ENCODE measurements at places on chromosomes 6 and 20.
A peak's percentile ranks its signal among the peaks of the same experiment; 100 is the strongest.

- H3K4me3 ChIP-seq = no peak overlapping the region
- peaks cover 13% of the 10 kb centered on the region for H3K4me1 ChIP-seq
- no peak overlapping the region for H3K27ac ChIP-seq
- H3K36me3 ChIP-seq = no peaks in the 10 kb centered on the region
- no peaks in the 10 kb centered on the region for H3K27me3 ChIP-seq
Observed at GRCh38 chr20:43821795-43822194, 92.9 kb upstream of the TOX2 start.

- H3K4me1 ChIP-seq = no peaks in the 10 kb centered on the region
- no peak for ATAC-seq
- peaks cover 14% of the 10 kb centered on the region for H3K36me3 ChIP-seq
- peaks cover 9% of the 10 kb centered on the region for H3K27me3 ChIP-seq
- no peak overlapping the region for H3K4me3 ChIP-seq
Observed at GRCh38 chr20:13822459-13822858, 37.6 kb downstream of the NDUFAF5 start.

- no peak overlapping the region for H3K4me3 ChIP-seq
- no peak for ATAC-seq
- peak overlapping the region; percentile 48 for H3K27ac ChIP-seq
- H3K27me3 ChIP-seq = no peaks in the 10 kb centered on the region
- H3K4me1 ChIP-seq = peaks cover 64% of the 10 kb centered on the region
Observed at GRCh38 chr6:109471105-109471810, 11.8 kb downstream of the ZBTB24 start.

- H3K4me3 ChIP-seq = peak overlapping the region; percentile 55
- H3K4me1 ChIP-seq = peaks cover 9% of the 10 kb centered on the region
- peak; percentile 84 for ATAC-seq
- peaks cover 18% of the 10 kb centered on the region for H3K27me3 ChIP-seq
- peak overlapping the region; percentile 60 for H3K27ac ChIP-seq
Observed at GRCh38 chr6:11785774-11786579, 7.4 kb upstream of the ADTRP start.

DNA sequence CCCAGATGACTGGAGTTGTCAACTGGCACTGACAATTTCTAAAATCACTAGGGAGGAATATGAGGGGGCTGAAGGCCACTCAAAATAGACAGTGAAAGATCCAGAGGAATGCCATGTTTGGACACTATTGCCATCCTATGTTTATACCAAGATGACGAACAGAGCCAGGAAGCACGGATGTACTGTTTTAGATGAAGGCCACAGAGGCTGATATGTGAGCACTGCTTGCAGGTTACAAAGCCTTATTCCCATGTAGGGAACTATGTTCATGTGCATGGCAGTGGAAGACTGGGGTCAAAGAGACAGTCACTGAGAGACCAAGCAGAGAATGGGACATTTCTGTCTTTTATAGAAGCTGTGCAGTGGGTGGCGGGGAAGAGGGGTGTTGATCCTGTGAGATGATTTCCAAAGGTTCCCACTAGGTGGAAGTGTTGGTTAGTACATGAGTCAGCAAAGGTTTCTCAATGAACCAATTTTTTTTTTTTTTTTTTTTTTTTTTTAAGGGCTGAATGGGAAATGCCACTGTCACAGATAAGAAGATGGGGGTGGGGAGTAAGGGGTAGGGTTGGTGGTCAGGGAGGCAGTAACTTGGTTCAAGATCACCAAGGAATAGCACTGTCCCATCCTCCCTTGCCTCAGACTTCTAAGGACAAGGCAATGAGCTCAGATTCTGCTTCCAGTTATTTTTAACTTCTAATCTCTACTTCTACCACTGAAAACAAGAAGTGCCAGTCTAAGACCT, 46.7 kb upstream of the MOCS1 start:
- H3K27ac ChIP-seq = no peak overlapping the region
- no peak overlapping the region for H3K4me3 ChIP-seq

GRCh38 chr6:54191461-54191860, 80.2 kb downstream of the MLIP start:
- no peak overlapping the region for H3K27ac ChIP-seq
- ATAC-seq = no peak
- no peaks in the 10 kb centered on the region for H3K36me3 ChIP-seq

DNA sequence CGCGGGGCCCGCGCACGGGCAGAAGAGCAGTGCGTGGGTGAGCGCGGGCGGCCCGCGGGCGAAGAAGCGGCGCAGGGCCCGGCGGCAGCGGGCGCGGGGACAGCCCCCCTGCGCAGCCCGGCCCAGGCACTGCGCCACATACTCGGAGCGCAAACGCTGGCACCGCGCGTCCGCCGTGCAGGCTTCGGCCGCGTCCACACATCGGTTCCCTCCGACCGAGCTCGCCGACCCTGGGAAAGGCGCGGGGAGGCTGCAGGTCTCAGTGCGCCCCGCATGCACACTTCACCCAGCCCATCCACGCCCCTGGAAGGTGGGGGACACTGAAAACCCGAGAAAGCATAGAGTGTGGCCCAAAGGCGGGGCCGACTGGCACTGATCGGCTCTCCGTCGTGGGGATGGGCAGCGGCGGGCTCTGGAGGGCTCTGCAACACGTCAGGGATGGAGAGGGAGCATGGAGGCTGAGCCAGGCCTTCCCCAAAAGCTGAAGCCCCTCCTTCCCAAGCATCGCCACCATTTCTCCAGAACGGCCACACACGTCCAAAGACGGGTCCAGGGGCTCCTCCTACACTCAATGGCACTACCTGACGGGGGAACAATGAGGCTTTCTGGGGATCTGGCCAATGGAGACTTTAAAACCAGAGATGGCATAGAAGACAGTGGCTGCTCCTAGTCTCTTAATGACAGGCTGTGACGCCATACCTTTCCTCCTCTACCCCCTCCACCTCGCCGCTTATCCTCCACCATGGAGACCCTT, 2.0 kb downstream of the GFRA4 start:
- no peaks in the 10 kb centered on the region for H3K36me3 ChIP-seq
- peaks cover 29% of the 10 kb centered on the region for H3K4me1 ChIP-seq
- H3K27me3 ChIP-seq = peaks cover 35% of the 10 kb centered on the region

DNA sequence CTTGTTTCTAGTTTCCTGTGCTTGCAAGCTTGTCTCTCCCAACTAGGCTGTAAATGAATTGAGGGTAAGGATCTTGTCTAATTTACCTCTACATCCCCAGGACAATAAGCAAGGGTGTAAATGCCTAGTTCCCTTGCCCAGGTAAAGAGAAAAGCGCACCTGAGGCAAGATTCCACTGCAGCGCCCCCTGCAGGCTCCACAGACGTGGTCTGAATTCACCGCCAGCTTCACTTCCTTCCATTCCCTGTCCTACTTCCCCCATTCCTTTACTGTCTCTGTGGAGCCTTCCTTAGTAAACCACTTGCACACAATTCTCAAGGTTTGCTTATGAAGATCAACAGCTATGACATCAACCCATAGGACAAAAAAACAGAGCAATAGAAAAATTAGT, 42.3 kb downstream of the ANKEF1 start:
- no peaks in the 10 kb centered on the region for H3K36me3 ChIP-seq
- peaks cover 33% of the 10 kb centered on the region for H3K27me3 ChIP-seq
- peaks cover 12% of the 10 kb centered on the region for H3K4me1 ChIP-seq
- no peak overlapping the region for H3K4me3 ChIP-seq

- H3K4me1 ChIP-seq = peaks cover 38% of the 10 kb centered on the region
- H3K27me3 ChIP-seq = no peaks in the 10 kb centered on the region
- no peak overlapping the region for H3K4me3 ChIP-seq
- no peak overlapping the region for H3K27ac ChIP-seq
- H3K36me3 ChIP-seq = peaks cover 21% of the 10 kb centered on the region
Observed at GRCh38 chr6:142835787-142836535, 109.0 kb downstream of the HIVEP2 start.

- peak; percentile 55 for ATAC-seq
- H3K4me3 ChIP-seq = no peak overlapping the region
- H3K36me3 ChIP-seq = no peaks in the 10 kb centered on the region
- no peak overlapping the region for H3K27ac ChIP-seq
Observed at GRCh38 chr6:33904050-33904746, 100.4 kb upstream of the MLN start.

DNA sequence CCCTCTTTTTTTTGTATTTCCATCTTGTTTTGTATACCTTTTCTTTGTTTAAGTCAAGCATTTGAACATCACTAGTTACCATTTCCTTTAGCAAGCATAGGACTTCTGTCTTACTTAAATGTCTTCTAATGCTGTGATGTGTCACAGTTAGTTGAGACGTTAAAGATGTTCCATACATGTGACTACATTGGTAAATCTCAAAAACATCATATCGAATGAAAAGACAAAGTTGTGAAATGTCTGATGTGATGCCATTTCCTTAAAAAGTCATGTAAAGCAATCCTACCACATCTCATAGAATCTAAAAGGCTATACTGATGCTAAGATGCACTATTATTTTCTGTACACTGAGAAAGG, 26.8 kb downstream of the SLC16A10 start:
- H3K4me1 ChIP-seq = no peaks in the 10 kb centered on the region
- H3K27ac ChIP-seq = no peak overlapping the region
- H3K27me3 ChIP-seq = peaks cover 13% of the 10 kb centered on the region
- no peak for ATAC-seq
- H3K4me3 ChIP-seq = no peak overlapping the region

DNA sequence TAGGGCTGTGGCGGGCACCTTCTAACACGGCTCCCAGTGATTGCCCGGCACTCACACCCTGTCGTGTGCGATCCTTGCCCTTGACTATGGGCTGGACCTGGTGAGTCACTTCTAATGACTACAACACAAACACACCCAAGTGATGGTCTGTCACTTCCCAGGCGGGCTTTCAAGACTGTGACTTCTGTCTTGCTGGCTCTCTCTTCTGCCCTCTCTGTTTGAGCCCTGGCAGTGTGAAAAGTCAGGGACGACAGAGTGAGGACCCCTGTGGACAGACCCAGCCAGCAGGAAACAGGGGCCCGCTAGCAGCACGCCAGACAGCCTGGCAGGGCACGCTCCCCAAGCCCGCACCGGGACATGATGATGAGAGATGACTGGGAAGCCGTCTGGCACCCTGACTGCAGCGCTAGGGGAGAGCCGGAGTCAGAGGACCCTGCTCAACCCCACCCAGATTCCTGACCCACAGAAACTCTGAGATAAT, 43.0 kb downstream of the KIF16B start:
- no peaks in the 10 kb centered on the region for H3K27me3 ChIP-seq
- H3K27ac ChIP-seq = no peak overlapping the region
- peaks cover 2% of the 10 kb centered on the region for H3K4me1 ChIP-seq

GRCh38 chr6:158518191-158519127, 41.4 kb upstream of the TMEM181 start:
- H3K27me3 ChIP-seq = peaks cover 49% of the 10 kb centered on the region
- peak; percentile 93 for ATAC-seq
- H3K27ac ChIP-seq = peak overlapping the region; percentile 71
- peak overlapping the region; percentile 86 for H3K4me3 ChIP-seq
- peaks cover 25% of the 10 kb centered on the region for H3K4me1 ChIP-seq

Data from stimulated activated memory B cell treated with anti-CD40 and anti-IgM and Interleukin-4, amounts not matched to agents 10 μg/mL and 1 μg/mL and 100 μg/mL, for 72 hours (primary cell).